Bronchial epithelial cell (primary cell): ENCODE measurements at places on chromosomes 6 and 20.

- peak; percentile 13 for DNase-seq
Observed at GRCh38 chr6:79239536-79240168, 5.2 kb upstream of the HMGN3 start.

DNA sequence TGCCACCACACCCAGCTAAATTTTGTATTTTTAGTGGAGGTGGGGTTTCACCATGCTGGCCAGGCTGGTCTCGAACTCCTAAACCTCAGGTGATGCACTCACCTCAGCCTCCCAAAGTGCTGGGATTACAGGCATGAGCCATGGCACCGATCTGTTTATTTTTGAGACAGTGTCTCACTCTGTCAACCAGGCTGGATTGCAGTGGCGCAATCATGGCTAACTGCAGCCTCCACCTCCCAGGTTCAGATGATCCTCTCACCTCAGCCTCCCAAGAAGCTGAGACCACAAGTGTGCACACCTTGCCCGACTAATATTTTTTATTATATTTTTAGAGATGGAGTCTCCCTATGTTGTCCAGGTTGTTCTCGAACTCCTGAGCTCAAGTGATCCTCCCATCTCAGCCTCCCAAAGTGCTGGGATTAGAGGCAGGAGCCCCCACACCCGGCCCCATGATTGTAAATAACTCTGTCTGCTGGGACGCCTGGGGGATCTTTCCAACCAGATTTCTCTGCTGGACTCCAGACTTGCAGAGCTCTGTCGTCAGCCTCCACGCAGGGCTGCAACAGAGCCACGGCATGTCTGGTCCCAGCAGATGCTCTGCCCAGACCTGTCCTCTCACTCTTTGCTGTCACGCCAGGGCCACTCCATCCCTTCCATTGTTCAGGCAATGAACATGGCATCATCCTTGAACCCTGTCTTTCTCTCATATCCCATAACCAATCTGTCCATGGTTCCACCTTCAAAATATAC is 25.3 kb downstream of the SYNJ2 start:
- no peak for DNase-seq

GRCh38 chr20:4880051-4880450 is 121.3 kb downstream of the SLC23A2 start:
- DNase-seq, result no peak

DNA sequence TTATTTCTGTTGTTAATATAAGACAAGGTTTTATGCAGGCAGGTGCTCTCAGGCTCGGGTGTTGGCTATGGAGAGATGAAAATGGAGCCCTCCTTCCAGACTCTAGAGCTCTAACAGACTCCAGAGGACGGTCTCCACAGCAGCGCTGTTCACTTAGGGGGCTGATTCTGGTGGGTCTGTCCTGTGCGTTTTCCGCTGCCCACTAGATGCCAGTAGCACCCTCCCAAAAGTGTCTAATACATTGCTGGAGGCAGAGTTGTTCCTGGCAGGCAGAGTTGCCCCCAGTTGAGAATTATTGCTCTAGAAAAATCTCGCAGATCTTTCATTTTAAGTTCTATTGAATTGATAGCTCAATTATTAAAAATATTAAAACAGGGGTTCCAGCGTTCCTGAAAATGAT is 109.9 kb downstream of the MAP3K4 start:
- DNase-seq, result no peak
